ENCODE measurements at places on chromosomes 7 and 10. TPM values are rescaled to one million over a fixed set of nuclear protein-coding genes. Genes with fewer than 3 reads are reported as not detected.

Gene DDC
- 64.0 TPM for polyA plus RNA-seq

Gene GJD4
- polyA plus RNA-seq, result not detected

Gene CRHR2
- polyA plus RNA-seq, result 0.06 TPM

Gene PTPN20
- 2.7 TPM for polyA plus RNA-seq

Gene MGAM2
- polyA plus RNA-seq, result 0.59 TPM

Gene KCND2
- 1.5 TPM for polyA plus RNA-seq

Gene PILRA
- 3.2 TPM for polyA plus RNA-seq

Gene TUBAL3
- 0.22 TPM for polyA plus RNA-seq

Gene CNTNAP2
- polyA plus RNA-seq, result 22.3 TPM

Gene SPACDR
- polyA plus RNA-seq, result 1.8 TPM

Gene NYAP1
- polyA plus RNA-seq, result 2.6 TPM

Gene FOXI2
- polyA plus RNA-seq, result 1.0 TPM

Gene EIF3B
- 174 TPM for polyA plus RNA-seq
